ENCODE measurements at places on chromosomes 4 and X.

GRCh38 chr4:76654791-76655190 lies 219.8 kb downstream of the SHROOM3 start:
- DNase-seq, result no peak

DNA sequence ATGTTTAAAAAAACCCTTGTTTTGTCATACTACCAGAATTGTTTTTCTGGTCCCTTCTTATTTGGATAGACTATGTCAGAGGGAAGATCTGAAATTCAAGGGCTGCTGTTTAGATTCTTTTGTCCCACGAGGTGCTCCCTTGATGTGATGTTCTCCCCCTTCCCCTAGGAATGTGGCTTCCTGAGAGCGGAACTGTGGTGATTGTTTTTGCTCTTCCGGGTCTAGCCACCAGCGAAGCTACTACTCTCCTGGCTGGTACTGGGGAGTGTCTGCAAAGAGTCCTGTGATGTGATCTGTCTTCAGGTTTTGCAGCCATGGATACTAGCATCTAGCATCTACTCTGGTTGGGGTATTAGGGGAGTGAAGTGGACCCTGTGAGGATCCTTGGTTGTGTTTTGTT lies 271.1 kb downstream of the DCAF12L2 start:
- no peak for DNase-seq

DNA sequence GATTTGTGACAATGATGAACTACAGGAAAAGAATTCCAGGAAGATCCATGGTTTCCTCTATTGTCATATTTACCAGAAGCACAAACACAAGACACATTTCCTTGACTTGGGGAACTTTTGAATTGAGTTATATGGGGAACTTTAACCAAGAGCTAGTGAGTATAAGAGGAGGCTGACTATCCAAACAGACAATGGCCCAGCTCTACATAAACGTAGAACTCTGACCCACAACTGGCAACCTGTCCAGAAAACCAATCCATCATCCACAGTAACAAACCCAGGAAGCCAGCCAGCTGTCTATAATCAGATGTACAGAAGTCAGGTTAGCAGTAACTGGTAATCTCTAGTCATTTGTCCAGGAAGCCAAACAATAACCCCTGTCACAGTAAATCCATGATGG lies 167.0 kb upstream of the CPEB2 start:
- no peak for DNase-seq

- no peak for DNase-seq
Observed at GRCh38 chr4:2804449-2804972, 11.6 kb downstream of the SH3BP2 start.

GRCh38 chrX:2696698-2697215 lies 5.7 kb downstream of the CD99 start:
- peak; percentile 78 for DNase-seq

DNA sequence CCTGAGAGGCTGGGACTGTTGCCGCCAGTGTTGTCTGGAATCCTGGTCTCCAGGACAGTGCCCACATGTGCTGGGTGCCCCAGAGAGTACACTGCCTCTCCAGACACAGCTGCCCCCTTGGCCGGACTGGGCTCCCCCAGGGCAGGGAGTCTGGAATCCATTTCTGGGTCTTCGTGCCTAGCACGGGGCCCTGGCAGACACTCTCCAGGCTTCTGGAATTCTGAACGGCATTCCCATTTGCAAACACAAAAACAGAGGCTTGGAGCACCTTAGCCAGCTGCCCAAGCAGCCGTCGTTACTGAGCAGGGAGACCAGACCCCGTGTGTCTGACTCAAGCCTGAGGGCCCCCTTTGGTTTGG lies 20.8 kb downstream of the HMX1 start:
- no peak for DNase-seq

DNA sequence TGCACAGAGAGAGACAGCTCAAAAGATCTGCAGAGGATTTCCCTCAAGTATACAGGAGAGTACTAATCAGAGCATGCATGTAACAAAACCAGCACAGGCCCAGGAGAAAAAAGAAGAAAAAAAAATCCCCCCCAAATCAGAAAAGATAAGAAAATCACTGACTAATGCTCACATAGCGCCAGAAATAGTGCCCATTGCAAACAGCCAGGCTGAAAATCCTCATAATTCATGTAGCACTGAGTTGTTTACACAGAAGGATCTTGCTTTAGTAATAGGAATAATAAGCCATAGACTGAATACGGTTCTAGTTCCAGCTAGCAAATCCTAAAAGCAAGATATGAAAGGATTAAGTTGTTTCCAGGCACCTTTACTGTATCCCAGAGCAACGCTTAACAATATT lies 51.8 kb upstream of the MAGEC2 start:
- no peak for DNase-seq

DNA sequence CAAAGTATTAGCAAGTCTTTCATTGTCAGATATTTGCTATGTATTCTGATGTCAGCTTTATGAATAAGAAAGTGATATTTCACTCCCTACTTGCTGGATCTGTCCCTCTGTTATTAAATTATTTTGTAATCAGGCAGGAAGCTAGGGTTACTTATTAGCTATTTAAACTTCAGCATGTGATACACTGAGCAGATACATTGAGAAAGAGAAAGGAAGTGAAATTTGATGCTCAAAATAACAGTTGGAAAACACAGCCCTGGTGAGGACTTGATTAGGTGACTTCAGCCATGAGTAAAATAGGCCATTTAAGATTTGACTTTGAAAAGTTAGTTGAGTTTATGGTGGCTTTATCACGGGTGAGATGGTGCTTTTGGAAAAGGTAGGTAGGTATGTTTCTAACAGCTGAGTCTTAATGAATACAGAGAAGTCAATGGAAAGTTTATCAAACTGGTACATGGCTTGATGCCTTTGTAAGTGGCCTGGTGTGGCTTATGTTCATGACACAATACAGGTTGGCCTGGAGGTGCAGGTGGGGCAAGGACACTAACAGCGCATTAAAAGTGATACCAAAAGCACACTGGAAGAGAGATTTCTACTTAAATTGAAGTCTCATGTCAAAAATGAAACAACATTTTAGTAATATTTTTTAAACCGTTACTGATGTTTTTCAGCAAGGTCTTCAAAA lies 321.2 kb upstream of the SPOCK3 start:
- no peak for DNase-seq

DNA sequence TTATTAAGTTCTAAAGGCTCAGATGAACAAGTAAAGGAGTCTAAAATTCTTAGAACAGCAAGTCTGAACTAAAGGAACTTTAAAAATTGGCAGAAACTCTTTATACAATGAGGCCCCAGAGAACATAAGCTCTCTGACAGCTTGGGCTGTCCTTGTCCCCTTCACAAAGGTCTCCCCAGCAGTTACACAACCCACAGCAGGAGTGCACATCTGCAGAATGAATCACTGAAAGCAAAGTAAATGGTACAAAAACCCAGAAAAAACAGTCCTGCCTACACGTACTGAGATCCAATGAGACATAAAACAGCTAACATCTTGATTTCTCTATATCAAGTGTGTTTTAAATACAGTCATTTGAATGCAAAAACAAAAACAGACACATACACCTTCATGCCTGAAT lies 18.7 kb downstream of the RBBP7 start:
- no peak for DNase-seq

DNA sequence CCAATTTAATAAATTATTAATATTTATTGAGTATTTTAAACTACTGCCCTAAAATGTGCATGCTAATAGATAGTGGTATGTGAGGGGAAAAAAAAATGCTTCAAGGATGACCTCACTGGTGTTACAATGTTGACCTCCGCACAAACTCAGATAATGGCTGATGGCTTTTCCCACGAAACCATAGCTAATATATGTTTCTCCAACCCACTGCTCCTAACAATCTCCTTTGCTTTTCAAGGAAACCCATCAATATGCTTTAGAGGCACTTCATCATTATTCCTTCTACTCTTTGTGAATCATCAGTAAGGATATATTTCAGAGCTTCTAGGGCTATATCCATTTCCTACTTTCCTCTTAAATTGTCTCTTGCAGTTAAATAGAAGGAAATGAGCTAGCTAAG lies 1752.0 kb upstream of the TENM3 start:
- no peak for DNase-seq

GRCh38 chr4:128241425-128241913 lies 46.1 kb downstream of the PGRMC2 start:
- DNase-seq, result no peak

DNA sequence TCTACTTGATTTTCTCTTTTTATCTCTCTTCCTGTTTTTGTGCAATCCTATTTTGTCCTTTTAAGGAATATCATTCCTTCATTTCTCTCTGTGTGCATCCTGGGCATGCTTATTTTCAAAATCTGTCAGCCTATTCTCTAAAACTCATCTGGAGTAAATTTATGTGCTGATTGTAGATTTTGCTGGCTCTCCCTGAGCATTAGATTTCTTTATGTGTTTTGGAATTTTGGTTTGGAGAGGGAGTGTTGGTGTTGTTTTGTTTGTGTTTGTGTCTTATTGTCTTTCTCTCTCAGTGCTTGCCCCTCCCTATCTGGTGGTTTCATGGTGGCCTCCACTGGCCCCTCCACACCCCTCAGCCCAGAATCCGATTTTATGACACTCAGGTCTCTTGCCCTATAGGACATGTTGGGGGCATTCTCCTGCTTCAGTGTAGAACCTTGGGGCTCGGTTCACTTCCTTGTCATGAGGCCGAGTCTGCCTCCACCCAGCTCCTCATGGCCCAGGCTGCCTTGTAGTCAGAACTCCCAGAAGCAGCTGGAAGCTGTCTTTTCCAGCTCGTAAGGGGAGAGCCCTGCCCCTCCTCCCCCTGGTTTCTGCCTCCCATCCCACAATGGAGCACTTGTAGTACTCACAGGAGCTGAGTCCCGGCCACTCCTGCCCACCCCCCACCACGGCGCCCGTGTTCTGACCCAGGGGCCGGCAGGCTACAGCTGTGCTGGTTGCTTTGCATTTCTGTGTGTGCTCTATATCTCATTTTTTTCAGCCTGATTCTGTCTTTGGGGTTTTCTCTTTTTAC lies 24.5 kb upstream of the PJA1 start:
- DNase-seq, result no peak

- DNase-seq, result no peak
Observed at GRCh38 chrX:2159393-2159792, 341.4 kb downstream of the DHRSX start.

GRCh38 chrX:67546496-67547423 lies 2.9 kb downstream of the AR start:
- DNase-seq, result no peak

- DNase-seq, result no peak
Observed at GRCh38 chr4:92399032-92399431, 95.3 kb downstream of the GRID2 start.

DNA sequence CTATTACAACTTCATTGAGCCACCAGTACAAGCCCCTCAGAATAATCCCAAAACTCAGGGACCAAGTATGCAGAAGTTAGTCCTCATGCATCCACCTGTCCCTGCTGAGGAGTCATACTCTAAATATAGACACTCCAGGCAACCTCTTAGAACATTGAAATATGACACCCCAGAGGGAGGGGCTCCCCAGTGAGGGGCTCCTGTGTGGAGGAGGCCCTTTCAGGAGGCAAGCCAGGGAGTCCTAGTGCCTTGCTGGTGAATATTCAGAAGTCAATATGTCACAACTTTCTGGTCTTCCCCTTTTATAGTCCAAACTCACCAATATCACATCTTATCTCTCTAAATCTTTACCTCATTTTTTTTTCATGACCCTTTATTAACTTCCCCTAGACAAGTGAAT lies 1.6 kb upstream of the ARMCX6 start:
- DNase-seq, result no peak

DNA sequence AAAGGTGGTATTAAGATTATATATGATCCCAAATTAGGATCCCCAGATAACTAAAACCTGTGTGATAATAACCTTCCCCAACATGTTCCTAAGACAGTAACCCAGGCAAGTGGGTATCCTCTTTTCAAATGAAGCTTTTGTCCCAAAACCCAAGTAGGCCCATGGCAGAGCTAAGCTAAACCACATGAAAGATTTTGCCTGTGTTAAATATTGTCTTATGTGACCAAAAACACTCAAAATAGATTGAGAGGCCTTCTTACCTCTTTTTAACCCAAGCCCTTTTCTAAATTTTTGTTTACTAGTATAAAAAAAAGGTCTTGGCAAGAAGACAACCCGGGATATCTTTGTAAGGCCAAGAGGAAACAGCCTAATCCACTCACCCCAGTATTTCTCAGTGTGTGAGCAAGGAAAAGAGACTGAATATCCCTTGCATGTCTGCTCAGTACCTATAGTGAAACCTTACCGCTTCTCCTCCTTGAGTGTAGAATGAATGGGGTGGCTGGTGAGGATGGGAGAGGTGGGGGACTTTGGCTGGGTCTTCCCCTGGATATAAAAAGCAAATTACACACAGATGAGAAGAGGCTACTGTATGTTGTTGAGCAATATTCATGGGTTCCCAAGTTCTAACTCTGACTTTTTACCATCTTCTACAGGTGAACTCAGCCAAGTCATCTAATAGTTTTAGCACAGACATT lies 188.8 kb upstream of the BMP3 start:
- DNase-seq, result no peak

GRCh38 chr4:32790803-32791202 lies 2070.6 kb downstream of the PCDH7 start:
- DNase-seq, result no peak

DNA sequence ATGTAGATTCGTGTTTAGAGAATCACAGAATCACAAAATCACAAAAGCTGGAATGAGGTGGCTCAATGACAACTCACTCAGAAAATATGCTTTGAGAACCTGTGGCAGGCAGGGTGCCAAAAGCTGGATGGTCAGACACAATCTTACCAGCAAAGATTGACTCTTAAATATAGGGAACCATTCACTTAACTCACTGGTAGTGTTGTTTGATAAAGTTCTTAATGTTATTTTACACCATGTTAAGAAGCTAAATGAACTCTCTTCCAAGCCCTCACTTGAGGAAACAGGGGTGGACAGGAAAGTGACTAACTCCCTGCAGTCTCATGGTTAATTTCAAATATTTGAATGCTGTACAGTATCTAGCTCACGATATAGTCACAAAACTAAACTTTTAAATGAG lies 5.7 kb upstream of the SCOC start:
- DNase-seq, result no peak

DNA sequence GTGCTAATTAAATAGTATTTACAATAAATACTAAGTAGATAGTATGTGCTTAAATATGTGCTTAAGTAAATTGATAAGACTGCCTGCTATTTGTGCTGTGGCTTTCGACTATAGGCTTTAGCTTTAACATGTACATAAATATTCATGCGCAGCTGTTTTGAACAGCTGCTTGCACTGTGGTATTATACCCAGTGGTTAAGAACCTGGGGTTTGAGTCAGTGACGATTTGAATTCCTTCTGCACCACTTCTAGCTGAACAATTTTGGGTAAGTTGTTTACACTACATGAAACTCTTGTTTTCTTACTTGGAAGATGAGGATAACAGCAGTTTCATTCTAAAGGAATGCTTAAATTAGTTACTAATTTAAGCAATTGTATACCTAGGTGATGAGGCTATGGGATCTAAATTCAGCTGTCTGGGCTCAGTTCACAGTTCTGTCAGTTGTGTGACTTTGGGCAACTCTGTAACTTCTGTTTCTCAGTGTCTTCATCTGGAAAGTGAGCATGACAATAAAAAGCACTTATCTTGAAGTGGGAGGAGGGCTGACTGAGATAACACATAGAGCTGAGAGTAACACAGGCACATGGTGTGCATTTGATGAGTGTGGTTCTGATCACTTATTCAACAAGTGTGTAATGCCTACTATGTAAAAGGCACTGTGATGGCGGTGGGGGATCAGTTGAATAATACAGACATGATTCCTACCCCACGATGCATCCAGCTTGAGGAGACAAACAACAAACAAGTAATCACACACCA lies 37.0 kb downstream of the HPGDS start:
- DNase-seq, result no peak

- DNase-seq, result no peak
Observed at GRCh38 chrX:112081781-112082652, 559 bp downstream of the TRPC5 start.

Data from T-helper 2 cell treated with Interferon-gamma antibody and Interleukin-4, amounts not matched to agents 5 μg/mL and 100 μg/mL, for 36 hours (primary cell).